Hepatocyte (in vitro differentiated cells): ENCODE measurements at places on chromosomes 2 and 18.

DNA sequence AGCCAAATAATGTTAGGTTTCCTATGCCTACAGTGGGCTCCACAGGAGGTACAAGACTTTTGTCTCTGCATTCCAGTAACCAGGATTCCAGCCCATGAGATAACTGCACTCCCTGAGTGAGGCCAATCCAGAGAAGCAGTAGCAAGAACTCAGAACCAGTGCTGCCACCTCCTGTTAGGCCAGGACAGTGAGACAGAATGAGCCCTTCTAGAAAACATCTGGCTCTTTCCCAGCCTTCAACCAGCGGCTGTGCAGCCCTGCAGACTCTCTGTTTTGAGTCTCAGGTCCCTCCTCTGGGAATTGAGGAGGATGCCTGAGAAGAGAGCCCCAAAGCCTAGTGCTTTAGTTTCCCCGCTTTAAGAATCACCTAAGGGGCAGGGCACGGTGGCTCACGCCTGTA is 44.2 kb downstream of the ARID5A start:
- peak; percentile 44 for DNase-seq

DNA sequence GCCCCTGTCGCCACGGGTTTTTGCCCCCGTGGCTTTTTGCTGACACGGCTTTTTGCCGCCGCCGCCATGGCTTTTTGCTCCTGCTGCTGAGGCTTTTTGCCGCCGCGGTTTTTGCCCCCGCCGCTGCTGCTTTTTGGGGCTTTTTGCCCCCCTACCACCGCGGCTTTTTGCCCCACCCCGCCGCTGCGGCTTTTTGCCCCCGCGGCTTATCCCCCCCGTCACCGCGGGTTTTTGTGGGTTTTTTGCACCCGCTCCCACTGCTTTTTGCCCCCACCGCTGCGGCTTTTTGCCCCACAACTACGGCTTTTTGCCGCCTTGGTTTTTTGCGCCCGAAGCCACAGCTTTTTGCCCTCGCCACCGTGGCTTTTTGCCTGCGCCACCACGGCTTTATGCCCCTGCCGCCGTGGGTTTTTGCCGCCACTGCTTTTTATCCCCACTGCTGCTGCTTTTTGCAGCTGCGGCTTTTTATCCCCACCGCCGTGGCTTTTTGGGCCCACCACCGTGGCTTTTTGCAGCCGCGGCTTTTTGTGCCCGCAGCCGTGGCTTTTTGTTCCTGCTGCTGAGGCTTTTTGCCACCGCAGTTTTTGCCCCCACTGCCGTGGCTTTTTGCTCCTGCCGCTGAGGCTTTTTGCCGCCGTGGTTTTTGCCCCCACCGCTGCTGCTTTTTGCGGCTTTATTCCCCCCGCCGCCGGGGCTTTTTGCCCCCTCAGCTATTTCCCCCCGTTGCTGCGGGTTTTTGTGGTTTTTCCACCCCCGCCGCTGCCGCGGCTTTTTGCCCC is 2798.0 kb upstream of the TEKT4 start:
- DNase-seq = peak; percentile 2

DNA sequence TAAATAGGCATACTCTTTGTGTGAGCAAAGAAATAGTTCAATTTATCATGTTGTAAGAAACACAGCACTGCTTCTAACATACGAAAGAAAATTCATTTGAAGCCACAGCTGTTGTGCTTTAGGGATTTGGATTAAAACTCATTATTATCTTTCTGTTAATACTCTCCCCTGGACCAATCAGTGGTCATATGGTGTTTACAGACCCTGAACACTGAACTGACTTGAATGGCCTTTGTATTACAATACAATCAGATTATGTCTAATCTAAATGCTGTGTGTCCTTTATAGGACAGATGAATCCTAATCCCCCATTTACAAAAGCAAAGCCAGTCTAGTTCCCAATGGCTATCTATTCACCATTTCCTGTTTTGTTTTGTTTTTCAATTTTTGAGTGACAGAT is 36.5 kb downstream of the ZNF385B start:
- DNase-seq = no peak

- DNase-seq = peak; percentile 6
These were observed 35.8 kb upstream of the DYSF start for GRCh38 chr2:71417300-71418202.
